Smooth muscle cell of bladder (primary cell): ENCODE measurements at places on chromosomes 6 and 20. TPM values are rescaled to one million over a fixed set of nuclear protein-coding genes. Genes with fewer than 3 reads are reported as not detected.

The C20orf96 gene
- 2.4 and 2.6 TPM in 2 replicates for total RNA-seq

The TP53TG5 gene
- total RNA-seq, result under 0.01 TPM in 1 of 2 replicates, not detected in the other

The BTNL2 gene
- not detected in 2 replicates for total RNA-seq

The HTR1B gene
- total RNA-seq, result under 0.01 TPM in 1 of 2 replicates, not detected in the other

The CLPSL2 gene
- total RNA-seq, result not detected in 2 replicates

The SERPINB6 gene
- total RNA-seq, result 97.8 and 103 TPM in 2 replicates

The FAM217A gene
- total RNA-seq, result not detected in 2 replicates
